ENCODE measurements at places on chromosomes 6 and 20.

GRCh38 chr20:48002517-48002970 is 217.3 kb upstream of the SULF2 start:
- DNase-seq, result no peak
- H3K27ac ChIP-seq, result no peak overlapping the region
- no peaks in the 10 kb centered on the region for H3K27me3 ChIP-seq
- no peak overlapping the region for H3K4me3 ChIP-seq
- no peaks in the 10 kb centered on the region for H3K36me3 ChIP-seq
- no peaks in the 10 kb centered on the region for H3K4me1 ChIP-seq

DNA sequence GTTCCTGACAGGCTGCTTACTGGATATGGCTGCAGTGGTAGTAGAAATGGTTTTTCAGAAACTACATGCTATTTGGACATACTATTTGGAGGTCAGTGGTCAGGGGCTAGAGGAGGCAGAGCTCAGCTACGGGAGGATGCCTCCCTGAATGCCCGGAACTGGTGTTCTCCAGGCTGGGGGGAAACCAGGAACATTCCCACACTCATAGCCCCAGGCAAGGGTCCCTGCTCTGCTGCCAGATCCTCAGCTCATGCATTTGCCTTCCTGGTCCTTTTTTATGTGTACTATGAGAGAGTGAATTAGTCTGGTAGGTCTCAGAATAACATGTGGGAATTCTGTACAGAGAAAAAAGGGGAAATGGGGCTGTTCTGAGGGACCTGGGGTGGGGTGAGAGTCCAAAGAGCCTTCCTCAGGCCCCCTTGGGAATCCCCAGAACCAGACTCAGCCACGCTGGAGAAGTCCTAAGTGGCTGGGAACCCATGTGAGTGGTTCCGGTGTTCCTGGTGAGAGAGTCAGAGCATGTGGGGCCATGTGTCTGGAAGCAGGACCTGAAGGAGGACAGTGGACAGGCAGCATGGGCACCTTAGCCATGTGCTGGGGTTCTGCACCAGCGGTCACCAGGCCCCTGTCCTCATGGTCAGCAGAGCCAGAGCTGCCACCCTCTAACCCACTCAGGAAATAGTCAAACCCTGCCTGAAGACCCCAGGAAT is 58.0 kb upstream of the MYL9 start:
- no peaks in the 10 kb centered on the region for H3K27me3 ChIP-seq
- no peak for DNase-seq
- H3K4me3 ChIP-seq, result no peak overlapping the region

GRCh38 chr20:3997446-3997845 is 17.9 kb downstream of the RNF24 start:
- no peak overlapping the region for H3K4me3 ChIP-seq
- no peaks in the 10 kb centered on the region for H3K36me3 ChIP-seq
- no peak for DNase-seq

GRCh38 chr6:137181891-137182653 is 8.6 kb upstream of the IL22RA2 start:
- no peak overlapping the region for H3K27ac ChIP-seq
- H3K36me3 ChIP-seq, result no peaks in the 10 kb centered on the region
- H3K4me3 ChIP-seq, result no peak overlapping the region
- H3K27me3 ChIP-seq, result no peaks in the 10 kb centered on the region

DNA sequence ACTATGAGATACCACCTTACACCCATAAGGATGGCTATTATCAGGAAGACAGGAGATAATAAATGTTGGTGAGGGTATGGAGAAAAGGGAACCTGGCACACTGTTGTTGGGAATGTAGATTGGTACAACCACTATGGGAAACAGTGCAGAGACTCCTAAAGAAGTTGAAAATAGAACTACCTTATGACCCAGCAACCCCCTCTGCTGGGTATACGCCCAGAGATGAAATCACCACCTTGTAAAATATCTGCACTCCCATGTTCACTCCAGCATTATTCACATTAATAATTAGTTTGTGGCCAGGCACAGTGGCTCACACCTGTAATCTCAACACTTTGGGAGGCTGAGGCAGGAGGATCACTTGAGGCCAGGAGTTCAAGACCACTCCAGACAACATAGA is 26.8 kb downstream of the ZBTB9 start:
- H3K4me1 ChIP-seq, result no peaks in the 10 kb centered on the region
- DNase-seq, result no peak
- no peak overlapping the region for H3K4me3 ChIP-seq
- no peak overlapping the region for H3K27ac ChIP-seq

- no peak overlapping the region for H3K4me3 ChIP-seq
- DNase-seq, result no peak
- H3K27me3 ChIP-seq, result no peaks in the 10 kb centered on the region
- no peaks in the 10 kb centered on the region for H3K4me1 ChIP-seq
- H3K36me3 ChIP-seq, result no peaks in the 10 kb centered on the region
- no peak overlapping the region for H3K27ac ChIP-seq
Observed at GRCh38 chr6:166739976-166740318, 112.9 kb upstream of the RPS6KA2 start.

DNA sequence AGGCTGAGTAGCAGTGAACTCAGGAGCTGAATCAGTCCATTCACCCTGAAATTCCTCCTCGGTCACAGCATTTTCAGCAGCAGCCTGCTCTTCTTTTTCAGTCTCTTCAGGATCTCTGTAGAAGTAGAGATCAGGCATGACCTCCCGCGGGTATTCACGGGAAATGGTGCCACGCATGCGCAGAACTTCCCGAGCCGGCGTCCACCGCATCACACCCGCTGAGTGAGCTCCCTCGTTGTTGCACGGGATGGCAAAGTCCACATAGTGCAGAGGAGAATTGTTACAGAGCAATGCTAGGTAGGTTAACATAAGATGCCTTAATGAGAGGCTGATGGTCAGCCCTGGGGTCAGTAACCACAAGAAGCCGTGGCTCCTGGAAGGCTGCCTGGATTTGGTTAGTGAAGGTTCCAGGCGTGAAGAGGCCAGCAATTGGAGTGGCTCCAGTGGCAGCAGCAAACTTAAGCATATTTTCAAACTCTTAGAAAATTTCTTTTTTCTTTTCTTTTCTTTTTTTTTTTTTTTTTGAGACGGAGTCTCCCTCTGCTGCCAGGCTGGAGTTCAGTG is 113.5 kb upstream of the HDAC2 start:
- no peak overlapping the region for H3K4me3 ChIP-seq
- H3K36me3 ChIP-seq, result no peaks in the 10 kb centered on the region
- no peak overlapping the region for H3K27ac ChIP-seq

- no peak overlapping the region for H3K27ac ChIP-seq
- H3K27me3 ChIP-seq, result no peaks in the 10 kb centered on the region
- no peaks in the 10 kb centered on the region for H3K4me1 ChIP-seq
- no peak overlapping the region for H3K4me3 ChIP-seq
- DNase-seq, result no peak
Observed at GRCh38 chr6:135360222-135360621, 137.3 kb downstream of the AHI1 start.

DNA sequence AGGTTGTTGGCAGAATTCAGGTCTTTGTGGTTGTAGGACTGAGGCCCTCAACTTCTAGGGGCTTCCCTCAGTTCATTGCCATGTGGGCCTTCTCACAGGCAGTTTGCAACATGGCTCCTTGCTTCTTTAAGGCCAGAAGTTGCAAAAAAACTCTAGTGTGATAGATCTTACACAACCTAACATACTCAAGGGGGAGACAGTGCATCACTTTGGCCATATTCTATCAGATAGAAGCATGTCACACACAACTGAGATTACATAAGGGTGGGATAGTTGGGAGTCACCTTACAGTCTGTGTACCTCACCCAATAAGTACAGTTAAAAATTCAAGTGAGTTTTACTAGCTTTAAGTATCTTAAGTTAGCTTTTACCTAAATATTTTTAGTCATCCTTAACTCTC is 1.6 kb downstream of the SIRPD start:
- peak; percentile 12 for DNase-seq
- no peaks in the 10 kb centered on the region for H3K27me3 ChIP-seq
- H3K36me3 ChIP-seq, result no peaks in the 10 kb centered on the region
- no peak overlapping the region for H3K4me3 ChIP-seq
- H3K4me1 ChIP-seq, result no peaks in the 10 kb centered on the region

GRCh38 chr6:145491126-145491525 is 244.2 kb downstream of the EPM2A start:
- H3K36me3 ChIP-seq, result no peaks in the 10 kb centered on the region
- no peaks in the 10 kb centered on the region for H3K27me3 ChIP-seq
- H3K27ac ChIP-seq, result no peak overlapping the region
- no peak overlapping the region for H3K4me3 ChIP-seq

DNA sequence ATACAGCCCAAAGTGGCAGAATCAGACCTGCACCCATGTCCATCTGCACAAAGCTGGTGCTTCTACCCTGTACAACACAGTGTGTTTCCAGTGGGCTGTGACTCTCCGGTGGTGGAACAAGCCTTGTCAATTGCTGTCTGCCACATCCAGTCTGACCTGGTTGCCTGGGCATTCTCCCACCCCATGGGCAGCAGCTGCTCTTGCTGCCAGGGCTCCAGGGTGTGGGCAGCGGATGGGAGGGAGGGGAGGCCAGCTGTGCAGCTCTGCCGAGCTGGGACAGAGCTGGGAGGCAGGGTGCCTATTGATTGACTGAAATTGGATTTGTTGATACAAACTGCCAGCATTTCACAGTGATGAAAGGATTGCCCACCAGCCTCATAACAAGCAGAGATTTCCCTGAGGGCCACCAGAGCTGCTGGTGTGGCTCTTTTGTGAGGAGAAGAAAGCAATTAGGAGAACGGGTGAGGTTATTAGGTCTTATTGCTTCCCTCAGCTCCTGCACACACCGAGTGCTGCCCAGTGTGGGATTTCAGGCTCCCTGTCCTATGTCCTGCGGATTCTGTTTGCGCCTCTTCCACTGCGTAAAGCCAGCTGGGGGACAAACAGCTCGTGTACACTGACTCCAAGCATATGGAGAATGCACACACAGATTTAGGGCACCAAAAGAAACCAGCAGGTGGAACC is 150.8 kb downstream of the NRN1 start:
- peaks cover 8% of the 10 kb centered on the region for H3K4me1 ChIP-seq
- no peak overlapping the region for H3K4me3 ChIP-seq
- H3K27me3 ChIP-seq, result no peaks in the 10 kb centered on the region

GRCh38 chr6:105786449-105786848 is 299.7 kb upstream of the PRDM1 start:
- H3K27ac ChIP-seq, result no peak overlapping the region
- no peak overlapping the region for H3K4me3 ChIP-seq
- H3K27me3 ChIP-seq, result peaks cover 5% of the 10 kb centered on the region
- peaks cover 11% of the 10 kb centered on the region for H3K4me1 ChIP-seq

GRCh38 chr6:73644030-73644429 is 9.8 kb downstream of the SLC17A5 start:
- DNase-seq, result no peak
- no peak overlapping the region for H3K4me3 ChIP-seq
- H3K27me3 ChIP-seq, result no peaks in the 10 kb centered on the region
- no peaks in the 10 kb centered on the region for H3K36me3 ChIP-seq
- H3K4me1 ChIP-seq, result no peaks in the 10 kb centered on the region

- H3K27ac ChIP-seq, result peak overlapping the region; percentile 49
- DNase-seq, result no peak
- peaks cover 48% of the 10 kb centered on the region for H3K4me1 ChIP-seq
Observed at GRCh38 chr6:25006565-25007001, 70.8 kb upstream of the RIPOR2 start.

DNA sequence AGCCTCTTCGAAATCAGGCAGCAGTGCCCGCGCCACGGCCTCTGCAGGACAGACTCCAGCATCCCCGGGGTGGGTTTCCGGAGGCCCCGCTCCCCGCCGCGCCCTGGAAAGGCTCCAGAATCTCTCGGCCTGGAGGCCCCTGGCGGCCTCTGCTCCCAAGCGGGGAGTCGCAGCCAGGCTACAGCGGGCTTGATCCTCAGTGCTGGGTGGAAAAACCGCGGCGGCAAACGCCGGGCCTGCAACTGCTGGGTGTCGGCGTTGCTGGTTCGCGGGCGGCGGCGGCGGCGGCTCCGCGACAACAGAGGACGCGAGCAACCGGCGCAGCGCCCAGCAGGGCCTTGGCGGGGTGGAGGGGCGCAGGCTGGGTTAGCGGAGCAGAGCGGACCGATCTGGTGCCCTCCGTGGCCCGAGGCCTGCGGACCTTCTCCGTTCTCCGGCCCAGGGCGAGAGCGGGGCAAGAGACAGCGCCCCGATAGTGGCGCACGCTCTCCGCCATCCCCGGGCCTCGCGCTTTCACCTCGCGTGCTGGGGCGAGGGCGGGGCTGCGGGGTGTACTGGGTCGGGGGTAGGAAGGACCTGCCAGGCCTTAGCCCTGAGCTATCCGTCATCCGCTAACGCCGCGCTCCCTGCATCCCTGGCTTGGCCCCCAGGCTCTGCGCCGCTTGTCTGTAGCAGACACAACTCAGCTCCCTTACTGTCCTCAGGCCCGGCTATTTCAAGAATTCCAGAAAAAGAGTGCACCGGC is 3.4 kb upstream of the ZNF292 start:
- no peaks in the 10 kb centered on the region for H3K36me3 ChIP-seq
- H3K27ac ChIP-seq, result peak overlapping the region; percentile 52
- peak overlapping the region; percentile 63 for H3K4me3 ChIP-seq
- no peaks in the 10 kb centered on the region for H3K27me3 ChIP-seq

- no peak overlapping the region for H3K4me3 ChIP-seq
- no peaks in the 10 kb centered on the region for H3K36me3 ChIP-seq
- no peaks in the 10 kb centered on the region for H3K27me3 ChIP-seq
- DNase-seq, result no peak
- no peak overlapping the region for H3K27ac ChIP-seq
- no peaks in the 10 kb centered on the region for H3K4me1 ChIP-seq
Observed at GRCh38 chr20:63835021-63835858, 4.2 kb upstream of the ZBTB46 start.

GRCh38 chr6:127073222-127073621 is 45.2 kb upstream of the RSPO3 start:
- H3K4me1 ChIP-seq, result no peaks in the 10 kb centered on the region
- H3K27me3 ChIP-seq, result no peaks in the 10 kb centered on the region
- H3K36me3 ChIP-seq, result no peaks in the 10 kb centered on the region

DNA sequence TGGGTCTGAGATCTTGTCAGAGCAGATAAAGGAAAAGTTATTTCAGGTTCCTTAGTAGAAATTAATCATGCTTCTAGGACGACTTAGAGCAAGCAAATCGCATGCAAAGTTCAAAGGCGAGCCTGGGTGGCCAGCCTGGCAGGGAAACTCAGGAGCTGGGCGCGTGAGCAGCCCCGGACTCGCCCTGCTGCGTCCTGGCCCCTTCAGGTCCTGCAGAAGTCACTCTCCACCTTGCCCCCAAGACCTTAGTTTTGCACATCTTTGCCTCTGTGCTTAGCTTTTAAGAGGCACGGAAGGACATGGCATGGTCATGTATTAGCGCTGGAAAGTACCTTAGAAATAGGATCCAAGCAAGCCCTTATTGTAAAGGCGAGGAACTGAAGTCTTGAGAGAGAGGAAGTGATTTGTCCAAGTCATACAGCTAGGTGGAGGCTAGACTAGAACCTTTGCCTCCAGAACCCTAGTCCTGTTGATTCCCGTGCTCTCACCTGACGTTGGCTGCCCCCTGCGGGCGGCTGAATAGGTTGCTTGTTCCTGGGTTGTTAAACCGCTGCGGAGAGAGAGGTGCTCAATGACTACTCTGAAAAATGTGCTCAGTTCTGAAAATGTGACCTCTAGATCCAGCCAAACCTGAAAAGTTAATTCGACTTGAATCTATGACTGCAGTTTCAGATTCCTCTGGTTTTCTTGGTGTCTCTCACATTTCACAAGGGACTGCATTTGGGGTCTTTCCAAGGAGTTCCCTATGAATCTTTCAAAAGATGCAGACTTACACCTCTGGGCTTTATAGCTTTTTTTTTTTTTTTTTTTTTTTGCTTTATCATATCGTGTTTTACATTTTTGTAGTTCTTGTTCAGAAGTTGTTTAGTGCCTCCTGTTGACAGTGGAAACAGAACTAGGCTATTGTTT is 2.7 kb downstream of the MYB start:
- no peaks in the 10 kb centered on the region for H3K27me3 ChIP-seq
- peak overlapping the region; percentile 62 for H3K27ac ChIP-seq
- DNase-seq, result peak; percentile 48
- H3K4me3 ChIP-seq, result peak overlapping the region; percentile 73
- no peaks in the 10 kb centered on the region for H3K36me3 ChIP-seq
